ENCODE measurements at places on chromosomes 7 and 10. TPM values are rescaled to one million over a fixed set of nuclear protein-coding genes. Genes with fewer than 3 reads are reported as not detected.

DNA sequence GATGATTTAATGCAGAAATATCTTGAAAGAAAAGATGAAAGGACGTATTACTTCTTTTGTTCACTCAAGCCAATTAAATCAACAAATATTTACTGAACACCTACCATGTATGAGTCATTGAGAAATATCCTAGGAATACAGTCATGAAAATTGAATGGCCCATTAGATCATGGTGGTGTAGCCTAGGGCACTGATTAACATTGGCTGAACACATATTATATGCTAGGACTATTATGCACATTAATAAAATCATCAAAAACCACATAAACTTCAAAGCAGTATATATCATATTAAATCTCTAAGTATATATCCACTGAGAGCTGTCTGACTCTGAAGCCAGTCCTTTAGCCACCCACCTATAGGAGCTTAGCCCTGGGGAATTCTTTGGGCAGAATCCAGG is 41.8 kb downstream of the FAM204A start:
- H3K27ac ChIP-seq: no peak overlapping the region
- peaks cover 2% of the 10 kb centered on the region for H3K27me3 ChIP-seq
- H3K4me3 ChIP-seq: no peak overlapping the region
- peaks cover 4% of the 10 kb centered on the region for H3K4me1 ChIP-seq

DNA sequence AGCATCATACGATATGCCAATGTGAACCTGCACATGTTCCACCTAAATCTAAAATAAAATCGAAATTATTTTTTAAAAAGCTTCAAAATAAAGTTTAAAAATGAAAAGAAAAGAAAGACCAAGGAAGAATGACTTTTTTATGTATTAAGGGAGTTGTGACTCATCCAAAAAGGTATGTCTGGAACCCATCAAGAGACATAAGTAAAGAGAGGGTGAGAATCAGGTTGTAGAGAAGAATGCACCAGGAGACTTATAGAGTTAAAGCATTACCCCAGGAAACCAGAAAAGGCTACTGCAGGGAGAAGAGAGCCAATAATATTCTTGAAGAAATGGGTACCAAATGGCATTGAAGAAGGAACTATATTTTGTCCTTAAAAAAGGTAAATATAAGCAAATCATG is 69.8 kb downstream of the CTTNBP2 start:
- no peak for DNase-seq
- H3K4me1 ChIP-seq: no peaks in the 10 kb centered on the region
- no peaks in the 10 kb centered on the region for H3K27me3 ChIP-seq
- H3K4me3 ChIP-seq: no peak overlapping the region
- H3K27ac ChIP-seq: no peak overlapping the region

DNA sequence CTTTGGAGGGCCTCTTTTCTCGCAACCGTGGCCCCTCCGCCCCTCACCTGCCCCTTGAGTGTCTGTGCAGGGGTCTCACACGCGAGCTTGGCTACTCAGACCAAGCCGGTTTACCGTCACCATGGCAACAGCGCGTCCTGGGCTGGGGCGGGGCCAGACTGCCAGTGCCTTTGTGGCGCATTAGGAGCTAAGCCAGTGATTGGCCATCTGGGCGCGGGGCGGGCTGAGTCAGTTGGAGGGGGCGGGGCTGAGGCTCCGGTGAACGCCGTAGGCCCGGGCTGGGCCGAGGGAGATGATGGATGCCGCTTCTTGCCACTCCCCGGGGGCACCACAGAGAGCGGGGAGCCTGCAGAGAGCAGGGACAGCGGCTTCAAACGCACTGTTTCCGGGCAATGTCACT is 48.7 kb upstream of the FXYD4 start:
- H3K27ac ChIP-seq: no peak overlapping the region
- DNase-seq: peak; percentile 86
- H3K36me3 ChIP-seq: no peaks in the 10 kb centered on the region
- peak overlapping the region; percentile 39 for H3K4me3 ChIP-seq
- H3K27me3 ChIP-seq: peaks cover 13% of the 10 kb centered on the region
- peaks cover 10% of the 10 kb centered on the region for H3K4me1 ChIP-seq

- peaks cover 8% of the 10 kb centered on the region for H3K4me1 ChIP-seq
- H3K27ac ChIP-seq: peak overlapping the region; percentile 47
- H3K36me3 ChIP-seq: no peaks in the 10 kb centered on the region
- H3K27me3 ChIP-seq: no peaks in the 10 kb centered on the region
- no peak for DNase-seq
These were observed 129.1 kb upstream of the PPP1R3A start for GRCh38 chr7:114047889-114048288.

- peaks cover 9% of the 10 kb centered on the region for H3K27me3 ChIP-seq
- no peak overlapping the region for H3K27ac ChIP-seq
- DNase-seq: no peak
- no peaks in the 10 kb centered on the region for H3K4me1 ChIP-seq
These were observed 164.2 kb upstream of the PITRM1 start for GRCh38 chr10:3336673-3337293.

DNA sequence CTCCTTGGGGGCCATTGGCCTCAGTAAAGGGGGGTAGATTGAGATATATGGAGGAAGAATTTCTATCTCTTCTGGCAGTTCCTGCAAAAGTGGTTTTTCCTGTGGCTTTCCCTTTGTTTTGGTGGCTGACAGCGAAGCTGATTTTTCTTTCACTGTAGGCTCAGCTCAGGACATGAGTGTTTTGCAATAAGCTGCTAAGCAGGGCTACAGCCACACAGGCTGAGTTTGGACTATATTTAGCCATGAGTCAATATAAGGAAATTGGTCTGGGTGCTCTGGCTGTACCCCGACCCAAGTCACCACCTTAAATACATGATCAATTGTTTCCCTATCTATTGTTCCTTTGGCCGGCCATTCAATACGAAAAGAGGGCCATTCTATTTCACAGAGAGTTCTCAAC is 212.7 kb upstream of the KCND2 start:
- no peaks in the 10 kb centered on the region for H3K27me3 ChIP-seq
- H3K36me3 ChIP-seq: no peaks in the 10 kb centered on the region
- no peak overlapping the region for H3K27ac ChIP-seq
- no peak overlapping the region for H3K4me3 ChIP-seq

DNA sequence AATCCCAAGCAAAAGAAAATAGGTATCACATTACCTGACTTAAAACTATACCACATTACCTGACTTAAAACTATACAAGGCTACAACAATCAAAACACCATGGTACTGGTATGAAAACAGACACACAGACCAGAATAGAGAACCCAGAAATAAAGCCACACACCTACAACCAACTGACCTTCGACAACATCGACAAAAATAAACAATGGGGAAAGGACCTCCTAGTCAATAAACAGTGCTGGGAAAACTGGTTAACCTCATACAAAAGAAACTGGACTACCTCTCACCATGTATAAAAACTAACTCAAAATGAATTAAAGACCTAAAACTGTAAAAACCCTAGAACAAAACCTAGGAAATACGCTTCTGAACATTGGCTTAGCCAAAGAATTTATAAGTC is 22.5 kb downstream of the SNX13 start:
- no peak overlapping the region for H3K4me3 ChIP-seq
- DNase-seq: no peak
- H3K4me1 ChIP-seq: peaks cover 39% of the 10 kb centered on the region
- H3K27ac ChIP-seq: no peak overlapping the region
- no peaks in the 10 kb centered on the region for H3K27me3 ChIP-seq

- DNase-seq: no peak
- no peak overlapping the region for H3K27ac ChIP-seq
- no peaks in the 10 kb centered on the region for H3K4me1 ChIP-seq
- peaks cover 14% of the 10 kb centered on the region for H3K27me3 ChIP-seq
These were observed 114.9 kb upstream of the NANOS1 start for GRCh38 chr10:118914629-118915028.

GRCh38 chr10:127850944-127851343 is 41.8 kb downstream of the CLRN3 start:
- DNase-seq: no peak
- H3K36me3 ChIP-seq: no peaks in the 10 kb centered on the region
- H3K27ac ChIP-seq: no peak overlapping the region
- H3K4me1 ChIP-seq: peaks cover 5% of the 10 kb centered on the region
- no peak overlapping the region for H3K4me3 ChIP-seq
- H3K27me3 ChIP-seq: peaks cover 6% of the 10 kb centered on the region

GRCh38 chr7:27843584-27844305 is 103.8 kb downstream of the TAX1BP1 start:
- H3K36me3 ChIP-seq: no peaks in the 10 kb centered on the region
- H3K27me3 ChIP-seq: no peaks in the 10 kb centered on the region
- H3K27ac ChIP-seq: no peak overlapping the region

DNA sequence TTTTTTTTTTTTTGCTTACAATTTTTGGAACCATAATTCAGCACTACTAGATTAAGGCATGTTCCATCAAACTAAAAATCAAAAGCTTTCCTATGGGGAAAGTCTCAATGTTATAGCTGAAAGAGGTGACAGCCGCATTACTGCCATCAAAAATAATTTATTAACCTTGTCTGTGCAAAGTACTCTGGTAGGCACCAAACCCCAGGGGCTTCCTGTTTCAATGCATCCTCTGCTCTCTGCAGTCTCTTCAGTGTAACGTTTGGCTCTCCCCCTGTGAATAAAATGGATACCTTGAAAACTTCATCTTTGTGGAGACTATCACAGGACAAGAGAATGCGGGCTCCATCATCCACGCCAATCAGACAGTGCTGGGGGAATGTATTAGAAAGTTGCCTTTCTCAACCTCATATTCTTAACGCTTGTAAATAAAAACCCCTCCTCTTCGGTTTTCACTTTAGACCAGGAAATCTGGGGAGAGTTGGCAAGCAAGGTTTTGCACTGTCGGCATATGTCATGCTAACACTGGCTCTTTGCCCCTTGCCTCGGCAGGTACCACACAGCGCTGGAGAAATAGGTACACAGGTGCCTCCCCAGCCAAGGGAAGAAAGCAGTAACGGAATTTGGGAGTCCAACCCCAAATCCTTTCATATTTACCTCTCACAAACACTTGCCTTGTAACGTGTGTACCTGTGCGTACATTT is 1.6 kb upstream of the NRG3 start:
- no peak overlapping the region for H3K4me3 ChIP-seq
- no peak overlapping the region for H3K27ac ChIP-seq
- peaks cover 29% of the 10 kb centered on the region for H3K27me3 ChIP-seq
- H3K36me3 ChIP-seq: peaks cover 12% of the 10 kb centered on the region
- H3K4me1 ChIP-seq: peaks cover 4% of the 10 kb centered on the region

GRCh38 chr7:24501009-24501408 is 72.2 kb upstream of the PALS2 start:
- no peak for DNase-seq
- no peaks in the 10 kb centered on the region for H3K27me3 ChIP-seq
- no peak overlapping the region for H3K4me3 ChIP-seq
- H3K36me3 ChIP-seq: no peaks in the 10 kb centered on the region
- no peak overlapping the region for H3K27ac ChIP-seq
- H3K4me1 ChIP-seq: no peaks in the 10 kb centered on the region

DNA sequence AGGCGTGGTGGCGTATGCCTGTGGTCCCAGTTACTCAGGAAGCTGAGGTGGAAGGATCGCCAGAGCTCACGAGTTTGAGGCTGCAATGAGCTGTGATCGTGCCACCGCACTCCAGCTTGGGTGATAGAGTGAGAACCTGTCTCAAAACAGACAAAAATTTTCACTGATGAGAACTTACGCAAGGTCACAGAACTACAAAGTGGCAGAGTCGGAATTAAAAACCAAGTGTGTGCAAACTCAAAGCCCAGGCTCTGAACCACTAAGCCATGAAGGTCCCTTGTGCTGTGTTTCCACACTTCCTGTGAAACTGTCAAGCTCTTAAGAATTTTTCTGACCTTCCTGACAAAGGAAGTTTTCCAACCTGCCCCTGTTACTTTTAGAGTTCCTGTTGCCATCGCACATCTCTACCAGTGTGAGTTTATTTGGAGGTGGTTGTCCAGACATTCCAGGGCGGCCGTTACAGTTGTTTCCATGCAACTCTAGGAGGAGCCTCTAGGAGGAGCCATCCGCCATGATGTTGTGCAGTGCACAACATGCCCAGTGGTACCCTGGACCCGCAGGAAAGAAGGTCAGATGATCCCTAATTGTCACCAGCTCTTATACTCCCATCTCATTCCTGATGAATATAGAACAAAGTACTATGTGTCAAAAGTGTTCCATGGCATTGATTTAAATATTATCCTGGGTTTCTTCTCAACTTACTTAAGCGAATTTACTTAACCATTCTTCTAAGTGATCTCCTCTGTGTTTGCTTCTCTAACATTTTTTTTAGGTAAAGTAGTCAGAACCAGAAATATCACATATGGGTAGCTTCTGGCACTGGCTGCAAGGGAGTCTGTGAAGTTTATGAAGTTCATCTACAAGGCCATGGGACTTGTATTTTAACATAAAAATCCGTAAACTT is 49.0 kb upstream of the LYZL1 start:
- no peak overlapping the region for H3K27ac ChIP-seq
- no peak for DNase-seq
- no peaks in the 10 kb centered on the region for H3K4me1 ChIP-seq
- H3K4me3 ChIP-seq: no peak overlapping the region

- no peaks in the 10 kb centered on the region for H3K36me3 ChIP-seq
- no peak for DNase-seq
- H3K4me1 ChIP-seq: no peaks in the 10 kb centered on the region
- no peak overlapping the region for H3K4me3 ChIP-seq
- no peak overlapping the region for H3K27ac ChIP-seq
These were observed 193.3 kb downstream of the HERPUD2 start for GRCh38 chr7:35501681-35502080.

- no peak overlapping the region for H3K4me3 ChIP-seq
- no peaks in the 10 kb centered on the region for H3K36me3 ChIP-seq
- no peak overlapping the region for H3K27ac ChIP-seq
- H3K4me1 ChIP-seq: peaks cover 9% of the 10 kb centered on the region
- H3K27me3 ChIP-seq: no peaks in the 10 kb centered on the region
- DNase-seq: no peak
These were observed 68.6 kb upstream of the VIPR2 start for GRCh38 chr7:159213253-159213652.

DNA sequence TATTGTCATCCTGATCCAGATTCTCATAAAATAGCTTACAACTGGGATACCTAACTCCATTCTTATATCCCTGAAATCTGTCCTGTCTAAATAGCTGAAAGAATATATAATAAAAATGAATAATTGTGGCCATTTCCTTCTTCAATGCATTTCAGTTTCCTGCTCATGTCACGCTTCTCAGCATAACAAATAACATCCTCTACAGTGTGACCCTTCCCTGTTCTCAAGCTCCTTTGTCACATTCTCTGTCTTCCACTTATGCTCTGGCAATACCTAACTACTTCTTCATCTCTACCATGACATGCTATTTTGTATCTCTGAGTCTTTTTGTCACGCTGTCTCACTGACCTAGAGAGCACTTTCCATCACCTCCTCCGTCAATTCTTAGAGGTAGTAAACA is 884.1 kb upstream of the LRRTM3 start:
- H3K27ac ChIP-seq: no peak overlapping the region
- H3K4me3 ChIP-seq: no peak overlapping the region
- H3K4me1 ChIP-seq: no peaks in the 10 kb centered on the region
- no peaks in the 10 kb centered on the region for H3K27me3 ChIP-seq
- H3K36me3 ChIP-seq: peaks cover 16% of the 10 kb centered on the region
- DNase-seq: no peak

GRCh38 chr7:10537764-10538163 is 435.9 kb upstream of the PHF14 start:
- no peaks in the 10 kb centered on the region for H3K36me3 ChIP-seq
- H3K4me1 ChIP-seq: no peaks in the 10 kb centered on the region
- no peak overlapping the region for H3K27ac ChIP-seq

KBTBD2 gene
- 38.8 TPM for total RNA-seq

CTNNA3 gene
- not detected for total RNA-seq

CLDN15 gene
- 34.0 TPM for total RNA-seq

HOXA2 gene
- total RNA-seq: not detected

TRPV5 gene
- total RNA-seq: not detected

OR9A2 gene
- total RNA-seq: not detected

WNT8B gene
- total RNA-seq: not detected

ARHGEF35 gene
- total RNA-seq: not detected

NUTM2A gene
- total RNA-seq: 0.56 TPM

Data from natural killer cell treated with Interleukin-12 subunit alpha and Interleukin-12 subunit beta and Interleukin-15 and Interleukin-18, amount 100 ng/mL, for 72 hours (primary cell).